ENCODE measurements at places on chromosomes 5 and 9.
A peak's percentile ranks its signal among the peaks of the same experiment; 100 is the strongest.

- DNase-seq: no peak
These were observed 115.2 kb downstream of the PRDM6 start for GRCh38 chr5:123204251-123204650.

- no peak for DNase-seq
These were observed 120.8 kb downstream of the GALNT10 start for GRCh38 chr5:154311362-154311761.

- no peak for DNase-seq
These were observed 1.3 kb upstream of the SUSD3 start for GRCh38 chr9:93057042-93057702.

- no peak for DNase-seq
These were observed 454.5 kb upstream of the ZNF608 start for GRCh38 chr5:125200866-125201373.

GRCh38 chr5:71807909-71808308 is 88.8 kb downstream of the CARTPT start:
- no peak for DNase-seq

DNA sequence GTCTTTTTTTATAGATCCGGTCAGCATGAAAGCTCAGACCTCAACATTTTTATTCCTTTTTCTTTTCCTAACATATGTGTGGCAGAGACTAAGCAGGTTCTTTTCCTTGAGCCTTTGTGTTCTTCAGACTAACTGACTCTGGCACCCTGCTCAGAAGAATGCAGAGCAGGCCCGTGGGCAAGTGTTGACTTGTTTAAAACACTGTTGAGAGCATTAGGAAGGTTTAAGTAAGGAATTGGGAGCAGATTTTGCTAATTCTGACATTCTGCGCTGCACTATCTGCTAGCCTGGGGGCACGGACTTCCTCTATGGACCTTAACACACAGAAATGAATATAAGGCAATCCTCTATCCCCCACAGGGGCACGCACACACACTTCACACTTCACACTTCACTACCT is 182.5 kb upstream of the PIK3R1 start:
- DNase-seq: no peak

DNA sequence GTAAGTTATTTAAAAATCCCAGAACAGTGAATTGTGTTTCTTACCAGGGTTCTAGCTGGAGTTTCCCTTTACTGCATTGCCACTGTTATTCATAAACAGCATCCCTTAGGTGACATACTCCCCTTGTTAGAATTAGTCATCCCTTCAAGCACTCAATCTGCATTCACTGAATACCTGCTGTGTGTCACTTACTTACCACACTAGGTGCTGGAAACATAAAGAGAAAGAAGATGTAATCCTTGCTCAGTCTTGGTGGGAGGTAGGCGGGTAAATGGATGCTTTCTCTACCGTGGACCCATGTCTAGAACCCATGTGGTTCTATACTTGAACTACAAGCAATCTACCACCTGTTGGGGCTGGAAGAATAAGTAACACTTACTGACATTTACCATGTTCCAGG is 371.6 kb downstream of the KDM4C start:
- DNase-seq: no peak

DNA sequence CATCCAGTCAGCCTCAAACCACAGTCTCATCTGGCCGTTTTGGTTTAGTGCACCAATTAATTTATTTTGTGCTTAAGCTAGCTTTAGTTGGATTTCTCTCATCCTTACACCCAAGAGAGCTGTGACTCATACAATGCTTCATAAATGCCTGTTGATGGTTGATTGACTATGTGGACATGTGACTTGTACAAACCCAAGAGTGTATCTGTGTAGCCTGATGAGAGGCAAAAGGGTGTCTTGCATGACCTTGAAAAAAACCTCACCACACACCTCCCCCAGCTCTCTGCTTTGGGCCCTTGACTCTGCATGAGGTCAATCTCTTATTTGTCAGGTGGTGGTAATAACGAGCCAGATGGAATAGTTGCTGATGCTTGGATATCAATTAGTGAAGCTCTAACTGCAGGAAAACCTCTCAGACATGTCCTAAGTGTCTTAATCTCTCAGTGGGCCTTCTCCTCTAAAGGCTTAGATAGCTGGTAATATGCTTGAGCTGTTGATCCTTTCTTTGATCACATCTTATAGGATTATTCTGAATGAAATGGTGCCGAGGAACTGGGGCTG is 10.6 kb upstream of the GLRA1 start:
- DNase-seq: no peak

DNA sequence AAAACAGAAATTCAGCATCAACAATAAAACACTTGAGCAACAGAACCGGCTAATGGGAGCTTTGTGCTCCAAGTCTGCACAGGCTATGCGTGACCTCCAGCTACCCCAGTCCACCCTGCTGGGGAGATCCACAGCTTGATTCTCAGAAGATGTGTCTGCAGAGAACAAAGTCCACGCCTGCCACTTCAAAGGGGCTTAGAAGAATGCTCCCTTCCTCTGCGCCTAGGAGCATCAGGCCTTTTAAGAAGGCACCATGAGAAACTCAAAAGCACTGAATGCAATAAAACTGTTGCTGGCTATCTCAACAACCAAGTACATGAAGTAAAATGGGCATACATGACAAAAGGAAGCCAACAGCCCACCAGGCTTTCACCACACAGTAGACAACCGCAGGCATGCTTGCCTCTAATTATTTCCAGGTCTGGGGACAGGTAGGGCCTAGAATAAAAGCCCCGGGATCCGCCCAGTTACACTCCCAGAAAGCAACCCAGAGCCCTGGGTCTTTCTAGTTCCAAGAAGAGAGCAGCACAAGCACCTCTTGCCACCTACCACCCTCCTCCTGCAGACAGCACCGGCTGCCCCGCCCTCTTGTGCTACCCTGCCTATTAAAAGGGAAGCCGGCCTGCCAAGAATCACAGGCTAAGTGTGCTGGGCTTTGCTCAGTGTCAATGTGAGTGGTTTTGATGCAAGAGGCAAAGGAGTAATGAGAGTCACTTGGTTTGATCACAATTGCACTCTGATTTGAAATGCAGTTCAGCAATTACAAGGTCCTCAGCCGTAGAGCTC is 123.2 kb downstream of the SPOCK1 start:
- DNase-seq: peak; percentile 79

DNA sequence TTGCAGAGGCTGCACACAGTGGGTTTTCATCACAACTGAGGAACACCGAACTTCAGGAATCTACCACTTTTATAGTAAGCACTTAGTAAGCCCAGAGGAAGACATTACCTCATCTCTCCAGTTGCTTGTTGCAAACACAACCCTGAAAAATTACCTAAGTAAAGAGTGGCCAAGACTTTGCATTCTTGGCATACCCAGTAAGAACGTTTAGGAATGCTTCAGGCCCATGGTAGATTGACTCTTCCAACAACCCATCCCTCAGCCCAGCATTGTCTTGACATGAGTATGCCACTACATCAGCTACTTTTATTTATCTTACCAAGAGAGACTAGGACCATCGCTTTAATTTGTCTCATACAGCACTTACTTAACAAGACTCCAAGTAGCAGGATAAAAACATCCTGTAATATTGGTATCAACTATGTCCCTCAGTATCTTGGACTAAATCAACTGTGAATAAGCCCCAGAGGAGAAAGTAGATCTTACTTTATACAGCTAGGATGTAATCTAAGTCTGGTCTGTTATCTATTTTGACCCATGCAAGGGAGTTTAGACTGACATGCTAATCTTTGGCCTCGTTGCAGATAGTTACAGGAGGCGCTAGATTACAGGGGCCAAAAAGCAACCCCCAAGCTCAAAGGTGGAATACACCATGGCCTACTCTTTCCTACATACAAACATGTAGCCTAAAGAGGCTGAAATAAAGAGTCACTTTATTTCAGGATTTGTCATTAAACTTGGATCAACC is 114.9 kb downstream of the INVS start:
- no peak for DNase-seq

DNA sequence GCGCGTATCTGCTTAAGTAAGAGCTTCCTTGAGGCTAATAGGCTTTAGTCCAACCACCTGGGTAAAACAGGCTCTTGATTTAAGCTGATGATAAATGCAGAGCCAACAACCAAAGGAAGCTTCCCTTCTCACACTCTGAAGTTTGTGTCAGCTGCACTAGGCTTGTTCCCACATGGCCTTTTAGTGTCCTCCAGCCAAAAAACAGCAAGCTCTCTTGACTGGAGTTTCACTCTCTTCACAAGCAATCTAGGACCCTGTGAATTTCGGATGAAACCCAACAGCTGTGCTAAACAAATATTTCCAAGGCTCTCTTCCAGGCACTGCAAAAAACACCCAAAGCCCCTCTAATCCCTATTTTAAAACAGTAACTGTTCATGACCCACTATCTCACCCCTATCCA is 63.9 kb downstream of the SAXO1 start:
- no peak for DNase-seq

DNA sequence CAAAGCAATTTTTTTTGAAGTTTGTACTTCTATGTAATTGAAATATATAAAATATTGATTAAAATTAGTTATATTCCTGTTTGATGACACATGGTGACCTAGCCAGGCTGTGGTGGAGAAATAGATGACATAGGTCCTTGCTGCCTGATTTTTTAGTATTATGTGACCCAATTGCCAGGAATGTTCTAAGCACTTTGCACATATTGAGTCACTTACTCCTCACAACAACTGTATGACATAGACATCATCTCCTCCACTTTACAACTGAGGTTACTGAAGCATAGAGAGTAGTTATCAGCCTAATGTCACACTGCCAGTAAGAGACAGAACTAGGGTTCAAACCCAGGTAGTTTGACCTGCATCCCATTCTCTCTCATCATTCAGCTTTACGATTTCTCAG is 26.2 kb upstream of the SNX18 start:
- no peak for DNase-seq

DNA sequence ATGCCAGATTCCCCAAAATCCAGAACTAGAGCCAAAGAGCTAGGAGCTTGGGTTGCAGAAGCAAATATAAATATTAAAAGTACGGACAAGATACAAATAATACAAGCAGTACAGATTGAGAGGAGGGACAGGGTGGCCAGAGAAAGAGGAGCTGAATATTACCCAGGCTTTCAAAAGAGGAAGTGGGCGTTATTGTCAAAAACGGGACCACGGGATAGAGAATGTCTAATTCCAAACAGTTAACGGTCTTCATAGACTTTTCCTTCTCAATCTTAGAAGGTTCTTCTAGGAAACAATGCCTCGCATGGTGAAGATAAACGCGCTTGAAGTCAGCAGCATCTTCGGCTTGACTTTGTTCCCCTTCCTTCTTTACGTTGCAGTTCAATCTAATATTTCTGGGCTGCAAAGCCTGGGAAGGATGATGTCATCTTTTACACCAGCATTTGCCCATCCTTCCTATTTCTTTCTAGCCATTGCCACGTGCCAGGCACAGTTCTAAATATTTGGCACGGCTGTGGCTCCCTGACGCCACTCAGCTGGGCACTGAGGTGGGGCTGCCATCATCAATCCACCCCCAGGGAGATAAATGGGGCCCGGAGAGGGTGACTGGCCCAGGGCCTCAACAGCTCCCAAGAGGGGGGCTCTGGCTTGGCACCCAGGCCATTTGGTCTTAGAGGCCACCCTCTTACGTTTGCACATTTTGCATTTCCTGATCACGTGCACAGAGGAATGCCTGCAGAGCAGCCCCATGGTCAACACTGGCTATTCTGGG is 16.3 kb upstream of the OLFM1 start:
- no peak for DNase-seq

- no peak for DNase-seq
These were observed 142.8 kb upstream of the IRX2 start for GRCh38 chr5:2894316-2894715.

GRCh38 chr9:101376111-101376848 is 8.5 kb downstream of the BAAT start:
- no peak for DNase-seq
